ENCODE measurements at places on chromosomes 12 and 14. TPM values are rescaled to one million over a fixed set of nuclear protein-coding genes. Genes with fewer than 3 reads are reported as not detected.

Gene ESPL1
- total RNA-seq, result 15.0 TPM

Gene ADAM21
- total RNA-seq, result 0.44 TPM

Gene E2F7
- 20.8 TPM for total RNA-seq

Gene COX8C
- not detected for total RNA-seq

Gene PTHLH
- total RNA-seq, result 301 TPM

Gene GLIPR1L2
- total RNA-seq, result 0.41 TPM

Gene GALNT16
- not detected for total RNA-seq

Gene MAP4K5
- total RNA-seq, result 38.9 TPM

Gene TAS2R19
- 0.49 TPM for total RNA-seq

Gene ZFC3H1
- total RNA-seq, result 22.2 TPM

Gene TAS2R30
- total RNA-seq, result 0.58 TPM

Gene SPX
- 0.18 TPM for total RNA-seq

Gene MGP
- total RNA-seq, result 0.44 TPM

Gene PROX2
- total RNA-seq, result not detected

Gene FOXG1
- not detected for total RNA-seq

Gene GLIPR1L1
- not detected for total RNA-seq

Gene FAM181A
- not detected for total RNA-seq

Gene FAM90A1
- total RNA-seq, result 0.41 TPM

Gene AP1G2
- total RNA-seq, result 79.0 TPM

Gene NANOG
- total RNA-seq, result not detected
